ENCODE measurements at places on chromosomes 7 and 10.

DNA sequence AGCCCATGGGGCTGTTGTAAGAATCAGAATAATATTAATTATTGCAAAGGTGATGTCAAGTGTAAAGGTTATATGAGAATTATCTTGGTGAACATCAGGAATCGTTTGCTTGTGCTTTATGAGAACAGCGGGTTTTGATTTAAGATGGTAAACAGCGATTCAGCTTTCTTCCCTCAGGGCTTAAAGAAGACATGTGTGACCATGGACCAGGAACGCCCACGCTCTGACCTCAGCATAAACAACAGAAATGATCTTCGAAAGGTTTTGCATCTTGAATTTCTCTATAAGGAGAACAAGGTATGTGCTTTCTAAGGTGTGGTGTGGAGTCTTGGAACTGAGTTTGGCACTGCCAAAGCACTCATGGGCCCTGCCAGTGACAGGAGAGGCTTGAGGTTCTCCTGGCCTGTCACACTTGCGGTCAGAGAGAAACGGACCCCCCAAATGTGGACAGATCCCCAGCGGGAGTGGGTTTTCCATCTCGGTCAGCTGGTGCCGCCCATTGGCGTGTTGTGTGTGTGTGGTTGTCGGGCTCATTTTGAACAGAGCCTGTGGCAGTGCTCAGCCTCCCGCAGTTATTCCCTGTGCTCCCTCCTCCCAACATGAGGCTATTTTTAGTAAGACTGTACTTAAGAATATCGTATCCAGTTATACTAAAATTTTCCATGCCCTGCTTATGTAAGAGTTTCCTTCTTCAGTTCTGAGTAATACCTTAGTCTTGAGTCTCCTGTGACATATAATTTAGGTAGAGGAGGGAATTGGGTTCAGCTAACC, 7.2 kb downstream of the MINDY4 start:
- DNase-seq = no peak

DNA sequence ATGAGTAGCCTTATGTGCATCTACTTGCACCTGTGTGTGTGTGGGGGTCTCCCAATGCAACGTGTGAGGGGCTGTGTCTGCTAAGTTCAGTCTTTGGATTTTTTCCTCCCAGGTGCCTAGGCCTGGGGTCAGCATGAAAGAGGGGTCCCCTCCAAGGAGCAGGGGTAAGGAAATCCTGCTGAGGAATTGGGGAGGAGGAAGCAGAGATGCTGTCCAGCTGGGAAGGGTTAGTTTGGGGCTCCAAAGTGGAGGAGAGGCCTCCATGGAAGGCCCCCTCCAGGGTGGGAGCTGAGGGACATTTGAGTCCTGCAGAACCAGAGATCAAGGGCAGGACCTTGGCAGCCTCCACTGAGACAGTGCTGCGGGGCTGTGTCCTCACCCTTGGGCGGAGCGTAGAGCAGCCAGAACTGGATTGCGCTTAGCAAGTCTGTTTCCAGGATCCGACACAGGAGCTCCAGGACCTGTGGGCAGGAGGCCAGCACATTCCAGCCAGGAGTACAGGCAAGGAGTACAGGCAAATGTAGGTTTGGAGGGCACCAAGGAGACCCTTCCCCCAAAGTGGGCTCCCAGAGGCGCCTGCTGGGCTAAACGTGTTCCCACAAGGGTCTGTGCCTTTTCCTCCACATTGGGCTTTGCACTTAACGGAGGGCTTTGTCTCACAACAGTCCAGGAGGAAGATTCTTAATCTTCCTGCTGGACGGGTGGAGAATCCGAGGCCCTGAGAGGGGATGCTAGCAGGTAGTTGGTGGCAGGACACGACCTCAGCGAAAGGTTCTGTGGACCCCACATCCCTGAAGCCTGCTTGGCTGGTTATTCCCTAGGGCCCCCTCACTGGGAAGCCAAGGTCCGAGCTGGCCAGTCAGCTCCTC, 10.1 kb downstream of the TBATA start:
- DNase-seq = no peak

- DNase-seq = no peak
Measured at GRCh38 chr7:24722386-24723177, 34.7 kb downstream of the GSDME start.

- DNase-seq = no peak
Measured at GRCh38 chr7:94431176-94431575, 36.5 kb downstream of the COL1A2 start.

DNA sequence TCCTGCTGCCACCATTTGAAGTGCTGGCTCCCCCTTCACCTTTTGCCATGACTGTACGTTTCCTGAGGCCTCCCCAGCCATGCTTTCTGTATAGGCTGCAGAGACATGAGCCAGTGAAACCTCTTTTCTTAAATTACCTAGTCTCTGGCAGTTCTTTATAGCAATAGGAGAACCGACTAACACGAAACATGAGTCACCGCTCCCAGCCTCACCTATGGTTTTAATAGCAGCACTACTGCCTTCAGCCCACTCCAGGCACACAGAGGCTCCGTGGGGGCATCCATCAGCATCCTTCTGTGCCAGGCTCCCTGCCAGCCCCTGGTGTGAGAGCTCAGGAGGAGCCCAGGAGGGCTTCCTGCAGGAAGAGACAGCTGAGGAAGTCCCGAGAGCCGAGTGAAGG, 5.5 kb upstream of the ZNF316 start:
- DNase-seq = no peak

- DNase-seq = no peak
Measured at GRCh38 chr10:17464545-17464944, 10.2 kb upstream of the ST8SIA6 start.

DNA sequence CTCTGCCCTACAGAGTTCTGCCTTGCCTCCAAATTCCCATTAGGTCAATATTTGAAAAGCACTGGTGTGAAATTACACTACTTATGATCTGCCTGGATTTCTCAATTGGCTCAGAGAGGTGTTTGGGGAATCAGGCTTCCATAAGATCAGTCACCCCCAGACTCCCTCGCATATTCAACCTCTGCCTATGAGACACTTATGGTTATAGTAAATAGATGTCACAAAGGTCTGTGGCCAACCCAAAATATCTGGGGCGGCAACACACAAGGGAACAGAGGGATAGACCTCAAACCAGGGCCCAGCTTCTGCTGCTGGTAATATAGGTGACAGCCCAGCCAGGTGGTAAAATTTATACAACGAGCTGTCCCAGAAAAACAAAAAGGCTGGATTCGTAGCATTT, 376.7 kb upstream of the ZMIZ1 start:
- no peak for DNase-seq

- DNase-seq = no peak
Measured at GRCh38 chr10:26057466-26057865, 123.4 kb downstream of the MYO3A start.

DNA sequence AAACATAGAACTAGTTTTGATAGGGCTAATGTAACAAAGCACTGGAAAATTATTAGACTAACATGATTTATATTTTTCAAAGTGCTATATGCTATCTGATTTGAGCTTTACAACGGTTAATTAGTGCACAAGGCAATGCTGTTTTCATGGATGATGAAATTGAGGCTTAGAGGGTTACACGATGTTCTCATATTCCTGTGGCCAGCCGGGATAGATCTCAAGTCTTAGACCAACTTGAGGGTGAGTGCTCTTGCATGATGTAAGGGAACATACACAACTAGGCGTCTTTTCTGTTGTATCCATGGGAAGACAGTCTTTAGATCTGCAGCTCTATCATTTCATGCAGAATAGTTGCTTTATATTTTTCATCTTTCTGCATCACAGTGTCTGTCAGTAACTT, 4.1 kb downstream of the PRPF18 start:
- DNase-seq = no peak

GRCh38 chr7:38756521-38756920, 125.3 kb upstream of the AMPH start:
- no peak for DNase-seq

DNA sequence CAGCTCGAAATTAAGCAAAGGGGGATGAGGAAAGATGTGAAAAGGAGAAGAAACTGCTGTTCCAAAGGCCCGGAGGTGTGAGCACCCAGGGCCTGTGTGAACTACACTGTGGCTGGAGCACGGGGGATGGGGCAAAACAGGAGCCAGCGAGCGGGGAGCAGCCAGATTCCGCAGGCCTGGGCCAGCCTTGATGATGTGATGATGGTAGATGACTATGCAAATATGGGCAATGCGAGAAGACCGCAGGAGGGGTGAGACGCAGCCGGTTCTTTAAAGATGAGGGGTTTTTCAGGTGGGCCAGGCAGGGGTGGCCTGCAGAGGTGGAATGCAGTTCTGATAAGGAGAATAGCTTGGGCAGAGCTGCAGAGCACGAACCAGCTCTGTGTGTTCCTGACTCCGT, 61.5 kb downstream of the LANCL2 start:
- DNase-seq = no peak

GRCh38 chr7:119684763-119685162, 588.2 kb upstream of the KCND2 start:
- DNase-seq = no peak

DNA sequence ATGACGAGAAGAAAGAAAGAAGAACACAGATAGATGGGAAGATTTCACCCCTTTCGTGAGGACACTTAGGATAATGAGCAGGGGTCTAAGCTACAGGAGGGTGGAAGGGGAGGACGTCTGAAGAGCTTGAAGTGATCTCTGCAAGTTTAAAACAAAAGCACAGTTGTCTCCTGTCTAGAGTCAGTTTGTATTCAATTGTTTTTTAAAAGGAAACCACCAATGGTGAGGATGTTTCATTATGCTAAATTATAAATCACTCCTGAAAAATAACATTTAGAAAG, 85.9 kb downstream of the ADAM12 start:
- DNase-seq = no peak

GRCh38 chr7:1626769-1627168, 43.3 kb upstream of the ELFN1 start:
- no peak for DNase-seq

DNA sequence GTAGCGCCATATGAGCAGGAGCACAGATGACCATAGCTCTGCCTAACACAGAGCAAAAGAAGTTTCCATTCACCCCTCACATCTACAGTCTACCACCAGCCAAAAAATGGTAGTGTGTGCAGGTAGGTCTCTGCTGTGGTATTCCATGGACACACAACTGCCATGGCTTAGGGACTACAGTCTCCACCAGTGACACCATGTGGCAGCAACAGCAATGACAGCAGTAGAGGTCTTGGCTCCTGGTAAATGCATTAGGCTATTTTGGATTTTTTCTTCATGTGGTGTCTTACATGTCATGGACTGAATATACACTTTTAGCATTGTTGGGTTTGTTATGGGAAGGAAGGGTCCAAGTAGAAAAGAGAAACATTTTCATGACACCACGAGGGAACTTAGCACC, 70.1 kb upstream of the CABCOCO1 start:
- DNase-seq = no peak

GRCh38 chr10:131730771-131731497, 169.9 kb upstream of the PPP2R2D start:
- DNase-seq = no peak

GRCh38 chr10:102859911-102860310, 5.9 kb downstream of the BORCS7 start:
- no peak for DNase-seq

DNA sequence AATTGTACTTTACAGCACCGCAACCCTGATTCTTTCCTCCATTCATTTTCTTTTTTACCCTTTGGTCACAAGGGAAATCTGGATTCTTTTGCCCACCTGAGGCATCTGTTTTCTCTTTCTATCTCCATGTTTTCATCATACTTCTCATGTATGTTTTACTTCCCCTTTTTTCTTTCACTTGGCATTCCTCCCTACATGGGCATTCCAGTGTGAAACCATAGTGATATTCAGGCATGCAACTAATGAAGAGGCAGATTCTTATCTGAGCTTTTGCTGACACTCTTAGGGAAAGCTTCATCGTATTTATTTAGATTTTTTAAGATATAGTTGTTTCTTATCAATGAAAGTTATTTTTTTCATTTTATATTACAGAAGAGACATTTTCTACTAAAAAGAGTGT, 405.2 kb upstream of the TEX47 start:
- DNase-seq = no peak

DNA sequence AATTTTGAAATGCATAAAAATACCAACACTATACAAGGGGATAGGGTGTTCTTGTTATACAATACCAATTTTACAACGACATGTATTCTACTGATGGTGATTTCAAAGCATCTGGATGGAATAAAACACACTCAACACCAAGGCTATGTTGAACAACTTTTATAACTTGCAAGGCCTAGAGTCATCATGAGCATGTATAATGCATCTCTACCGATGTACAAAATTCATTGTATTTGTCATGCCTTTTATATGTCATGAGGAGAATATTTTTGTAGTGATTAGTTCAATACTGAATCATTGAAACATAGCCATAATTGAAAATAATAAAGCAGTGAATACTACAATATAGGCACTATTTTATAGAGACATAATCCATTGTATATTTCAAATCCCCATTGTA, 160.2 kb downstream of the ETV1 start:
- DNase-seq = no peak

GRCh38 chr7:2154831-2155230, 77.9 kb downstream of the MAD1L1 start:
- no peak for DNase-seq

DNA sequence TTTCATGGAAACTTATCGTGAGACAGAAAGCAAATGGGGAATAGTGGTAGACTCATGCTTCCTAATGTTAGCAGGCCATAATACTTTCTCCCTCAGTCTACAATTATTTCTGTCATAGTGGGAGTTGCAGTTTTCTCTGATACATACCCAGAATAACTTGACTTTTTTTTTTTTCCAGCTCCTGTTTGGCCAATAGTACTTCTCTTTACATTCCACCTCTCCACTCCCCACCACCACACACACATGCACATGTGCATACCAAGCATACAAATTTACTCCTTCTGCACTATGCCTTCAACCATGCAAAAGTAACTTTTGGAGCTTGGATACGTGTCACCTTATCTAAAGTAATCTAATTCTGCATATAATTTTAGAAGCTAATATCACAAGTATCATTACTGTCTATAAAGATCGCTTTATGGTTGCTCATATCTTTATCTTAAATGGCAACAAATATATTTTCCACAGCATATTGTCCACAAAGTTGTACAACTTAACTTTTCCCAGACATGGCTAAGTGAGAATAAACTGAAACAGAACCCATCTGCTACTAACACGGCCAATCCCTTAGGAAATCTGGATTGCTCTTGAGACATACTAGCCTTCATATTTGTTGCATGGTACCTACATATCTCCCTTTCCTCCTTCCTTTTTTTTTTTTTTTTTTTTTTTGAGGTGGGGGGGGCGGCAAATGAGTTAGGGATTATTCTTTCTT, 49.0 kb downstream of the TES start:
- no peak for DNase-seq

DNA sequence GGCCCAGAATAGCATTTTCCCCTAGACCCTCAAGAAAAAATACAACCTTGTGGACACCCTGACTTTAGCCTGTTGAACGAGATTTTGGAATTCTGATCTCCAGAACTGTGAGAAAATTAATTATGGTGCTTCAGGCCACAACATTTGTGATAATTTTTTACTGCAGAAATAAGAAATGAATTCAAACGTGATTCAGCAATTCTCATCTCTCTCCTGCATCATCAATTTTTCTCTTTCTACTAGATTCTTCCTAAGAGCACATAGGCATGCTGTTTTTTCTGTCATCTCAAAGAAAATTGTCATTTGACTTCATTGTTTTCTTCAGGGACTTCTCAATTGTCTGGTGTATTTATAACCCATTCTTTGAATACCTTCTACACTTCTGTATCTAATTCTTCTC, 8.9 kb upstream of the AKR1C2 start:
- DNase-seq = no peak

GRCh38 chr7:78605119-78605518, 806.5 kb downstream of the PHTF2 start:
- no peak for DNase-seq

- DNase-seq = no peak
Measured at GRCh38 chr7:124934841-124935240, 5.2 kb upstream of the POT1 start.

Measured in NCI-H1930 (cell line).